ENCODE measurements at places on chromosomes 12 and 14. TPM values are rescaled to one million over a fixed set of nuclear protein-coding genes. Genes with fewer than 3 reads are reported as not detected.

The RAD51AP1 gene
- 5.2 TPM for total RNA-seq

The TAS2R31 gene
- 3.7 TPM for total RNA-seq

The NAV3 gene
- 94.9 TPM for total RNA-seq

The SSTR1 gene
- total RNA-seq: 6.2 TPM

The KRT78 gene
- total RNA-seq: not detected

The MAP3K9 gene
- 0.07 TPM for total RNA-seq

The FAM177A1 gene
- total RNA-seq: 49.3 TPM

The C14orf180 gene
- total RNA-seq: not detected

The OASL gene
- total RNA-seq: 0.26 TPM

The NRIP2 gene
- total RNA-seq: not detected

The TBX5 gene
- 2.0 TPM for total RNA-seq

The PYGL gene
- total RNA-seq: 91.4 TPM

The KLHL33 gene
- total RNA-seq: 0.03 TPM

The PZP gene
- total RNA-seq: not detected

The AJUBA gene
- 43.2 TPM for total RNA-seq

The PGF gene
- total RNA-seq: 27.8 TPM

The SDR9C7 gene
- not detected for total RNA-seq

The MFAP5 gene
- total RNA-seq: 37.3 TPM

The KRT75 gene
- not detected for total RNA-seq

The CMTM5 gene
- 0.65 TPM for total RNA-seq

The INF2 gene
- 82.4 TPM for total RNA-seq

The IL31 gene
- total RNA-seq: not detected

The COCH gene
- total RNA-seq: 0.46 TPM

The KRT79 gene
- not detected for total RNA-seq

The FITM1 gene
- 0.20 TPM for total RNA-seq

The B3GNT4 gene
- total RNA-seq: 0.59 TPM

The TAS2R42 gene
- not detected for total RNA-seq

The KRT81 gene
- 0.13 TPM for total RNA-seq

The EFS gene
- total RNA-seq: 15.0 TPM

The NELL2 gene
- total RNA-seq: not detected

The ANKRD33 gene
- 0.03 TPM for total RNA-seq

The OR10AD1 gene
- total RNA-seq: not detected

The PLA2G1B gene
- total RNA-seq: not detected

The DPPA3 gene
- not detected for total RNA-seq

The NKX2-1 gene
- total RNA-seq: not detected

The NPAS3 gene
- 0.76 TPM for total RNA-seq

The PDZRN4 gene
- 0.07 TPM for total RNA-seq

The FIGNL2 gene
- under 0.01 TPM for total RNA-seq

The PRPH gene
- total RNA-seq: 0.33 TPM

The HOXC5 gene
- 0.39 TPM for total RNA-seq

The INHBC gene
- total RNA-seq: not detected

The KLRC4 gene
- total RNA-seq: not detected

The COL2A1 gene
- total RNA-seq: not detected

Data from smooth muscle cell of the pulmonary artery (primary cell).